ENCODE measurements at places on chromosomes 11 and 22. TPM values are rescaled to one million over a fixed set of nuclear protein-coding genes. Genes with fewer than 3 reads are reported as not detected.

The SLCO2B1 gene
- 28.2 TPM for total RNA-seq

DNA sequence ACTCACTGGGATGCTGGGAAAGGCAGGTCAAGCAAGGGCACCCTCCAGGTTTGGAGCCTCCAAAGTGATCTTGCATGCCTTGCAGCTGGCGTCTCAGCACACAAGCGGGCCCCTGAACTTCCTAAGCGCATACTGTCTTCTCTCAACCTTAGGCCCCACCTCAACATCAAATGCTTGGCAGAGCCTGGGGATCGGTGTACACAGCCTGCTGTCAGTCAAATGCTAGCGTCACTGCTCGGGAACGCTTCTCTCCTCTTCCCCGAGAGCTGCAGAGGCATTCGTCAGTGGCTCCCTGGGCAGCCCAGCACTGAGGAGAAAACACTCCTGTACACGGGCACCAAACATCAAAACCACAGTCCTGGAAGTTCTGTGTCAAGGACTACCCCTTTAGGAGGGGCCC is 124.9 kb downstream of the C11orf58 start:
- peak; percentile 50 for DNase-seq

- no peak for DNase-seq
Measured at GRCh38 chr11:122342089-122342744, 226.2 kb upstream of the BLID start.

DNA sequence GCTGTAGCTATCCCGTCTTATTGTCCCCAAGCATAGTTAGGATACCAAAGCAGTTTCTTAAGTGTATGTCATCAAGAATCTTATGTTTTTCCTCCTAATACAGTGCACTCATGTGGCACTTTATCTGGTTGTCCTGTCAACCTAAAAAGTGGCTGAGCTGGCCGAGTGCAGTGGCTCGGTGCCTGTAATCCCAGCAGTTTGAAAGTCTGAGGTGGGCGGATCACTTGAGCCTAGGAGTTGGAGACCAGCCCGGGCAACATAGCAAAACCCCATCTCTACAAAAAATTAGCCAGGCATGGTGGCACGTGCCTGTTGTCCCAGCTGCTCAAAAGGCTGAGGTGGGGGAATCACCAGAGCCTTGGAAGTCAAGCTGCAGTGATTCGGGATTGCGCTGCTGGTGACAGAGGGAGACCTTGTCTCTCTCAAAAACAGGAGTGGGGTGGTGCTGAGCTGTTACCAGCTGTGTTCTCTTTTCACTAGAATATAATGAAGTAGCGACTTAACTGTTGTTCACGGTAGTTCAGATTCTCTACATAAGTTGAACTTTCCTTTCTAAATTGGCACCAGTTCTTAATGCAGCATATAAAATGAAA is 48.1 kb downstream of the EP300 start:
- no peak for DNase-seq

GRCh38 chr22:41417622-41418390 is 28.8 kb downstream of the TOB2 start:
- DNase-seq, result peak; percentile 95

DNA sequence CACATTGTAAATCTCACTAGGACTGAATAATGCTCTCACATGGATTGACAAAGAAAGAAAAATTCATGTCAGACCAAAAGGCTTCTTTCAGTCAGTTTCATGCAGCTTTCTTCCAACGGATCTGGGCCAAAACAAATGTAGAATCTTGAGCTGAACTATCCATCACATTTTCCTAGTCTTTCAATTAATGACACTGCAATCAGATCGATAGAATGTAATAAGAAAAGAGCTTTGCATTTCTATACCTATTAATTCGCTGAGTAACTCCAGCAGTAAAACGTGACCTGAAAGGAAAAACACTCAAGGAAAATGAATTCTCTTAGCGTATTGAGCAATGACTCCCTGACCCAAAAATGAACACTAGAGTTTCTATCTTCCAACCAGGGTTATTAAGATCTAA is 194.8 kb upstream of the BLID start:
- DNase-seq, result no peak

DNA sequence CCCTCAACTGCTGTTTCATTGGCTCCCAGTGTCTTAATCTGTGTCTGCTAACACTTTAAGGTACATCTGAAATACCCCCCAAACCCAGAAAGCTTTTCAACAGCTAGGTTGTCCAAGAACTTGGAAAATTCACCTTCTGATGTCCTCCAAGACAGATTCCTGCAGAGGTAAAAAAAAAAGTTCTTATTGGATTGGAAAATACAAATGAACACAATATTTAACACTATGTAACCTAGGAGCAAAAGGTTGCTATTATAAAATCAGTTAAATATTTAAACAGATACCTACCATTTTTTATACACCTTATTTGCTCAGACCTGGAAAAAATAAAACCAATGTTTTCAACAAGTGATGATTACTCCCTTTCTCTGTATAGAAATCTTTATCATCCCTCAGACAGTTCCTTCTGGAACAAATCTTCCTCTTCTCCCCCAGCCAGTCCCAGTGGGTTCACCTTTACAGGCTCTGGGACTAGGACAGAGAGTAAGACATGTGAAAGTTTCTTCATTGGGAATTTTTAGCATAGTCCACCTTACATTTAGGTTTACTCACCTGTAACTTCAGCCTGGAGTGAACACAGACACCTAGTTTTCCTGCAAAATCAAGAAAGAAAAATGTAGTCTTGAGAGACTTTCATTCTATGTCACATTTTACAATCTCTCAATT is 13.3 kb upstream of the WDR74 start:
- no peak for DNase-seq

DNA sequence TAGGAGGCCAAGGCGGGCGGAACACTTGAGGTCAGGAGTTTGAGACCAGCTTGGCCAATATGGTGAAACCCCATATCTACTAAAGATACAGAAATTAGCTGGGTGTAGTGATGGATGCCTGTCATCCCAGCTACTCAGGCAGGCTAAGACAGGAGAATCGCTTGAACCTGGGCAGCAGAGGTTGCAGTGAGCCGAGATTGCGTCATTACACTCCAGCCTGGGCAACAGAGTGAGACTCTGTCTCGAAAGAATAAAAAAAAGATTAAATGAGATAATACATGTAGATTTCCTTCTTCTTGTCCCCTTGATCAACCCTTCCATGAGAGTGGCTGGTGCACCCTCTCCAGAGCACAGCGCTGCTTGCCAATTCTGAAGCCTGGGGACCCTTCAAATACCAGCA is 106.9 kb downstream of the ST3GAL4 start:
- no peak for DNase-seq

GRCh38 chr22:30602049-30602448 is 4.9 kb upstream of the TCN2 start:
- DNase-seq, result no peak

The PTPMT1 gene
- 20.9 TPM for total RNA-seq

The SYT9 gene
- 0.13 TPM for total RNA-seq

DNA sequence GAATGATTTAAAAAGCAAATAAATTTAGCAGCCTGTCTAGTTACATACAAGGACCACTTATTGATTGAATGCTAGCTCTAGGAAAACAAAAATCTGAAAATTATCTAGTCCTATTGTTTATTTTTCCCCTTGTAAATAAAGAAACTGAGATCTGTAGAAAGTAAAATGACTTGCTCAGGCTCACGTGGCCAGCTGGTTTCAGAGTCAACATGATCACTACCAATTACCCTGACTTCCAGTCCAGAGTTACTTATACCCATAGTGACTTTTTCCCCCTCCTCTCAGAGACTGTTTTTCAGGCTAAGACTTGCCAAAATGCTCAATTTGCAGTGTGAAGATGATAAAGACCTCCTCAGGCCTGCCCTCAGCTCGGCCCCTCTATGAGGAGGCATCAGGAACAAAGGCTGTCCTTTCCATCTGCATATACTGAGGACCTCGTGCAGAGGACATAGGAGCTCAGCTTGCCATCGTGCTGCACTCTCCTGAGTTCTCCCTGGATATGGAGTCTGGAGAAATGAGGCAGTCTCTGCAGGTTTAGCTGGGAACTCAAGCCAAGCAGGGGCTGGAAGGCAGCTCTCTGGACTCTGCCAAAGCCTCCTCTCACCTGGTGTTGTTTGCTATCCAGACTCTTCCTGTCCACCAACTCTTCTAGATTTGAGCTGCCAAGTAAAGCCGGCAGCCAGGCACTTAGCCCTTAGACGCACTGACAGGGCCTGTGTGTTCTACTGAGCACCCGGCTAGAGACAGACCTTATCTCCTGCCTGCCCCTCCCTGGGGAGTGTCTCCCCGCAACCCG is 883.3 kb downstream of the NTM start:
- DNase-seq, result no peak

DNA sequence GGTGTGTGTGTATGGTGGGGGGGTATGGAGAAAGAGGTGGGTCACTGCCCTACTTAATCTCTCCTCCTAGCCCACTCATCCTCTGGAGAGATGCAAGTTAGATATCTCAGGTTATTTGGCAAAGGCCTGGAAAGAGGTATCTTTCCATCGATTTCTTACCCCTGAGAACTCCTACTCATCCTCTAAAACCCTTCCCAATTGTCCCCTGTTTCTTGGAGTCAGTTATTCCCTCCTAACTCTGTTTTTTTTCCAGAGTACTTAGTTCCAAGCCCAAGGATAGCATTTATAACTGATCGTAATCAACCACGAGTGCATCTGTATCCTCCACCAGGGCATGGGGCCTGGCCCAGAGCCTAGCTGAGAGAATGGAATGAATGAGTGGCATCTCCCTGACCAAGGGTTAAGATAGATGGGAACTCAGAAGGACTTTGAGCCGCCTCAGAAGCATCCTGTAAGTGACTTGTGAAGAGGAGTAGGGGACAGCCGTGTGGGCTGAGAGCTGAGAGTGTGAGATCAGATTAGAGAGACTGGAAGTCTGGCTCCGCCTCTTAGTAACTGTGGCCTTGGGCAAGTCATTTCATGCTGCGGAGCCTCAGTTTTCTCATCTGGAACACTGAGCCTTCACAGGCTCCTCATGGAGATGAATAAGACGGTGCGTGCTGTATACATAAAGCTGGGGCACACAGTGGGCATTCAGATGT is 16.2 kb downstream of the CD6 start:
- DNase-seq, result no peak

The MS4A15 gene
- total RNA-seq, result not detected

GRCh38 chr11:75100314-75100713 is 3.6 kb upstream of the OR2AT4 start:
- DNase-seq, result no peak

- no peak for DNase-seq
Measured at GRCh38 chr11:32817852-32818183, 11.9 kb upstream of the PRRG4 start.

The FOXR1 gene
- not detected for total RNA-seq

DNA sequence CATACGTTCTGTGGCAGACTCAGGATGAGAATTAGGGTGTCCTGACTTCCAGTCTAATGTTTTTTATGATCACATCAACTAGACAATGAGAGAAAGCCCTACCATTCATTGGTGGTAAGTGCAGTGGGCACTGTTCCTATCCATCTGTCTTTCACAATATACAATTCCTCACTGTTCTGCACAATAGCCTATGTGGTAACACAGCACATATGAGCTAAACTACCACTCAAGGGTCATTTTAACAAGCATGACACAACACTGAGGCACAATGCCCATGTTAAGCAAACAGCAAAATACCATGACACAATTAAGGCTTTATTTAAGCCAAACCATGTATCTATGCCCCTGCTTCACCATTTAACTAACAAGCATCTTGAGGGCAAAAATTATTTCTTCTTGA is 52.3 kb downstream of the SIK3 start:
- no peak for DNase-seq

DNA sequence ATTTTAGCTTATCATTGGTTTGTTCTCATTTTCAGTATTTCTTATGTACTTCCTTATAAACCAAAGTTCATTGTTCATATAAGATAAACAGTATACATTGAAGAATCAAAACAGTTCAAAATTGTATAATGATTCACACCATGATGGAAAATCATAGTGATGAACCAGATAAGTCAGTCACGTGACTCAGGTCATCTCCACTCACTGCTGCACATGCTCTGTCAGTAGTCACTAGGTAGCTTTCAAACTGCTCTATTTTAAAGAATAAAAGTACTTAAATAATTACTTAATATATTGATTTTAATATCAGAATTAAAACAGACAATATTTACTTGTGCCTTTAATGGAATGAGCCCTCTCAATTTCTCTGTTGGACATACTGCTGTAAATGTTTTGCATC is 37.5 kb downstream of the PDHX start:
- no peak for DNase-seq

DNA sequence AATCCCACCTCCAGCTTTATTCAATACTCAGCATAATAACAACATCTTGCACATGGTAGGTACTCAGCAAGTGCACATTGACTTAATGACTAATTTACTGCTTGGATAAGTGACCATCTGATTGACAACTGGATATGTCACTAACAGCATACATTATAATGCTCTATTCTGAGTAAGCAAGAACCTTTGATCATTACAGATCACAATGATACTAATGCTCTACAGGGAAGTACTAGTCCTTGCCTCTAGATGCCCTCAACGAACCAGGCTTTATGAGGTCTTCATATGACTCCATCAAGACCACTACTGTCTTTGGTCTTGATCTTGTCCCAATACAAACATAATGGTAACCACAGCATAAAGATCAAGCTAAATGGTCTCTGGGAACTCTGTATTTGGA is 167.6 kb upstream of the MTMR2 start:
- no peak for DNase-seq

DNA sequence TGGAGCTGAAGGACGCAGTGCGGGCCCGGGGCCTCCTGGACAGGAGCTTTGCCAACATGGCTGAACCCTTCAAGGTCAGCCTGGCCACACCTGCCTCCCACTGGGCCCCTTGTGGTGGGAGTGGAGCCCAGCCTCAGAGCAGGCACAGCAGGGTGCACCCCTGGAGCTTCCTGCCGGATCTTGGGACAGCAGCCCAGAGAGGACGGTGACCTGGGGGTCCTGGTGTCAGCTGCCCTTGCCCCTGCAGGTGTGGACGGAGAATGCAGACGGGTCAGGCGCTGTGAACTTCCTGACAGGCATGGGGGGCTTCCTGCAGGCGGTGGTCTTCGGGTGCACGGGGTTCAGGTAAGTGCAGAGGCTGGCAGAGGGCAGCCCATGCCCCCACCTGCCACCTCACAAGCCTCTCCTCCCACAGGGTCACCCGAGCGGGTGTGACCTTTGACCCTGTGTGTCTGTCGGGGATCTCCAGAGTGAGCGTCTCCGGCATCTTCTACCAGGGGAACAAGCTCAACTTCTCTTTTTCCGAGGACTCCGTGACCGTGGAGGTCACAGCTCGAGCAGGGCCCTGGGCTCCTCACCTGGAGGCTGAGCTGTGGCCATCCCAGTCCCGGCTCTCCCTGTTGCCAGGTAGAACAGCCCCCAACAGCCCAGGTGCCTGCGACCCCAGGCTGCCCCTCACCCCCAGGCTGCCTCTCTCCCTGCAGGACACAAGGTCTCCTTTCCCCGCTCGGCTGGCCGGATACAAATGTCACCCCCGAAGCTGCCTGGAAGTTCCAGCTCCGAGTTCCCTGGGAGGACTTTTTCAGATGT is 5.1 kb downstream of the PGGHG start:
- peak; percentile 40 for DNase-seq

Data from Right ventricle myocardium superior (tissue), 1 donor.